ENCODE measurements at places on chromosomes 16 and 17. TPM values are rescaled to one million over a fixed set of nuclear protein-coding genes. Genes with fewer than 3 reads are reported as not detected.

DNA sequence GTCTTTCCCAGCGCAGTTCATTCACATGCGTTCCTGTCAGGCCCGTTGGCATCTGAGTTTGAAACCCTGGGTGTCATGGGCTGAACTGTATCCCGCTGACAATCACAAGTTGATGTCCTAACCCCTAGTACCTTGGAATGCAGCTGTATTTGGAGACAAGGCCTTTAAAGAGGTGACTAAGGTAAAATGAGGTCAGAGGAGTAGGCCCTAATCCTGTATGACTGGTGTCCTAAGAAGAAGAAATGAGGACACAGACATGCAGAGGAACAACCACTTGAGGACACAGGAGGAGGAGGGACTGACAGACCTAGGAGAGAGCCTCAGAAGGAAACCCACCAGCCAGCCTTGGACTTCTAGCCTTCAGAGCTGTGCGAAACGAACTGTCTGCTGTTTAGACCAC lies 33.1 kb downstream of the TRPV2 start:
- no peak for DNase-seq

GPR139 gene
- polyA plus RNA-seq: not detected

DNA sequence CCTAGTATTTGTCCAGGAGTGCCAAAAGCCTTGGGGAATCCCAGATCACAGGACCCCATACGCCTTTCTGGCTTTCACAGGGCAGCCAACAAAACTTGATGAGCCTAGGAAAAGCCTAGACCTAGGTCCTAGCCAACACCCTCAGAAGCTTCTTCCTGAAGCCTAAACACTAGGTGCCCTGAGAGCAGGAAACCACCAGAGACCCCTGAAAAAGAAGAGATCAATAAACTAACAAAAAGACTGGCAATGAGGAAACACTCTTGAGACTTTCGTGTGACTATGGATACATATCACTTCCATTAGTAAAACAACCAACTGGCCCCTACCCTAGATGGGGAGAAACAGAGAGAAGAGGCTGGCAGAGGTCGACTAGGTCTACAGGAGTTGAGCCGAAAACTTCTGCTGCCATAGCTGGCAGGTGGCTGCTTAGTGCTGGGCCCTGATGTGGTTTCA lies 1.2 kb downstream of the ORMDL3 start:
- DNase-seq: no peak

SDR42E2 gene
- polyA plus RNA-seq: 0.15 TPM

DNA sequence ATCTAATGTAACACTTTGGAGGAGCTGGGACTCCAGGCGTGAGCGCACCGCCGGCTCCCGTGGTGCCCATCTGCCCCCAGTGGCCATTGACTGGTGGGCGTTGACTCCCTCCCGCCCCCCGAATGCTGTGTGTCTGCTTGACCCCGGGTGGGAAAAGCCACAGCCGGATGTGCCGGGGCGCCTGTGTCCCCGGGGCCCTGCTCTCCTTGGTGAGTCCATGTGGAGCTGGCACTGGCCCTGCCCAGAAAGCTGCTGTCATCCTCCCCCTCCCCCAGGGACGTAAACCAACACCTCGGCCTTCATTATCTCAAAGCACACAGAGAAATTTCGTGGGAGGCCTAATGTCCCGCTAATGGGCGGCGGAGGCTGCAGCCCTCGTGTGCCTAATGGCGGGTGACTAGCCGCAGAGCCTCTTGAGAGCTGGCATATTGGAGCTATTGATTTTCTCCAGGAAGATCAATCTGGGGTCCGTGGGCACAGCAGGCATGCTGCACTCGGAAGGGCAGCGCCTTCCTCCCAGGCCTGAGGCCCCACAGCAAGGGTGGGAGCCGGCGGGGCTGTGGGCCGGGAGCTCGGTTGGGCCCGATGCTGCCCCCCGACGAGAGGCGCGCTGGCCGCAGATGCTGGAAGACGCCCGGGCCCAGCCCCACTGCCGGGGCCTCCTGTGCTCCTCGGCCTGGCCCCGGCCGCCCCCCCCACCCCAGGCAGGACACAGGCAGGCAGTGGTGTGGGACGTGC lies 4.0 kb upstream of the PERCC1 start:
- DNase-seq: no peak

- DNase-seq: no peak
Observed at GRCh38 chr17:45828582-45829133, 16.0 kb upstream of the SPPL2C start.

Data from right renal cortex interstitium (tissue), 3 donors.